ENCODE measurements at places on chromosomes 13 and 19.

- DNase-seq = no peak
Observed at GRCh38 chr13:51739027-51739764, 64.8 kb downstream of the DHRS12 start.

- no peak for DNase-seq
Observed at GRCh38 chr19:44111910-44112463, 1.2 kb upstream of the ZNF225 start.

GRCh38 chr13:61142506-61142905, 273.1 kb downstream of the PCDH20 start:
- DNase-seq = no peak

GRCh38 chr19:45355910-45356309, 14.5 kb downstream of the ERCC2 start:
- DNase-seq = no peak

- DNase-seq = no peak
Observed at GRCh38 chr13:53782488-53782961, 753.9 kb downstream of the OLFM4 start.

GRCh38 chr13:80814541-80814940, 473.6 kb upstream of the SPRY2 start:
- DNase-seq = no peak

- DNase-seq = no peak
Observed at GRCh38 chr13:113995051-113995601, 21.2 kb upstream of the C13orf46 start.

- no peak for DNase-seq
Observed at GRCh38 chr13:109088624-109088917, 459.2 kb downstream of the MYO16 start.

GRCh38 chr13:26847281-26847680, 86.7 kb upstream of the GPR12 start:
- DNase-seq = no peak

DNA sequence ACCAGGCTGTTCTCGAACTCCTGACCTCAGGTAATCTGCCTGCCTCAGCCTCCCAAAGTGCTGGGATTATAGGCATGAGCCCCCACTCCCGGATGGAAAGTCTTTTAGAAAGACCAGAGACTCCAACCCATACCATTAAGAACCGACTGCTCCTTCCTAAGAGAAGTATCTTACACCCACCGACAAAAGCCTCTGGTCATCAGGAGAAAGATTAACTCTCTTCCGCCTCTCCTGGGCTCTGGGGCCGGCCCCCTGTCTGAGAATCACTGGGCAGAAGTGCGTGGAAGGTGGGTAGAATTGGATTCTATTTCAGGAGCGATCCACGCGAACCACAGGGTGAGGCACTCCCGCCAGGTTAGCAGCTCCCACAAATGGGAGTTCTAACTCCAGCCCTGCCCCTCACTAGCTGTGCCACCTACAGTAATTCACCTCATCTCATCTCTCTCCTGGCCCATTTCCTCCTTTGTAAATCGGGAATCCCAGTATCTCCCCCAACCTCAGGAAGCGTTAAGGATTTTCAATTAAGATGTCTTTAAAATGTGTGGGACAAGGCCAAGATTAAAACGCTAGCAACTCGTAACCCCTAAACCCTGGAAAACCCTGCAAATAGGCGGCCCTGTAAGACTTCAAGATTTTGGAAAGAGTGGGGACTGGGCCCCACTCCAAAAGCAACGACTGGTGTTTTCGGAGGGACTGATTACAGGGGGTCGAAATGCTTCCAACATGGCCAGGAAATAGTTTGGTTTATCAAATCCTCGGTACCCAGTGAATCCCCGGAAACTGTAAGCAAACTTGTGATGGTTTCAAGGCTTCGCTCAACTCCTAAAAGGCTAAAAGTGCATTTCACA, 1.3 kb downstream of the HNRNPL start:
- no peak for DNase-seq

DNA sequence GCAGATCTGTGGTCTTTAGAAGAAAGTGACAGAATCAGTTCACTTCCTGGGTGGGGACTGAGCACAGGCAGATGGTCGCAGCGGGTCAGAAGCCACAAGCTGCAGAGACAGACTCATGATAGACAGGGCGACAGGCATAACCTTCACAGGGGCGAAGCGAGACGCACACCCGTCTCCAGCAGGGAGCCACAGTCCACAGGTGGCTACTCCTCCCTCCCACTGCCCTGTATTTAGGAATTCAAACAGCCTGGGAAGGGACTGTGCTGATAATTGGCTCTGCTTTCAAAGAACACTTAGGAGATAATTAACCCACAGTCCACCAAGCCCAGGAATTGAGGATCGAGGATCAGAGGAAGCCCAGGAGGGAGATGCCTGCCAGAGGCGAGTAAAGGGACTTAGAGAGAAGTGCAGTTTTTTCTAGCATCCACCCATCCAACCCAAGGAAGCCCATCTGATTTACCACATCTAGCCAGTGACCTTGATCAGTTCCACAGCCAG, 23.2 kb downstream of the RFX2 start:
- DNase-seq = no peak

GRCh38 chr13:24218338-24218737, 57.8 kb downstream of the SPATA13 start:
- no peak for DNase-seq

DNA sequence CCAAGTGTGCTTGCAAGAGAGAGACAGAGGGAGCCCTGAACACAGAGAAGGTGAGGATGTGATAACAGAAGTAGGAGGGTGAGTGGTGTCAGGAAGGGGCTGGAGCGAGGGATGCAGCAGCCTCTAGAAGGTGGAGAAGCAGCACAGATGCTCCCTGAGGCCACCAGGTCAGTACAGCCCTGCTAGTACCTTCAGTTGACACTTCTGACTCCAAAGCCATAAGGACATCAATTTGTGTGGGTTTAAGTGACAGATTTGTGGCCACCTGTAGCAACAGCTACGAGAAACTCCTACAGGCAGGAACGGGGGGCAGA, 6.9 kb downstream of the ERICH4 start:
- no peak for DNase-seq

- no peak for DNase-seq
Observed at GRCh38 chr13:91358387-91358782, 10.9 kb downstream of the MIR17HG start.

GRCh38 chr13:35699825-35700510, 223.5 kb upstream of the MAB21L1 start:
- DNase-seq = no peak

DNA sequence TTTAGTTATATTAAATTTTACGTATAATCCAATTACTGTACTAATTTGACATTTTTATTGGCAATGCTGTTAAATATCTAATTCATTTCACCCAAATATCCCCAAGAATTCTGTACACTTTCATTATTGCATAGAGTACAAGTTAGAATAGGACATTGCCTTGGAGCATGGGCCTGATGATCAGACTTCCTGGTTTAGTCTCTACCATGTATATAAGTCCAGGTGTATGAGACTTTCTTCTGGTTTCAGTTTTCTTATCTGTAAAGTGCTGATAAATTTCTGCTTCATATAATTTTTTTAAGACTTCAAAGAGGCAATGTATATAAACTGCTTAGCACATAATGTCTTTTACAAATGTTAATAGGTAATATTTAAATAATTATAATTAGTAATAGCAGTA, 179.4 kb downstream of the KLF12 start:
- no peak for DNase-seq

- no peak for DNase-seq
Observed at GRCh38 chr13:80873589-80873988, 532.7 kb upstream of the SPRY2 start.

DNA sequence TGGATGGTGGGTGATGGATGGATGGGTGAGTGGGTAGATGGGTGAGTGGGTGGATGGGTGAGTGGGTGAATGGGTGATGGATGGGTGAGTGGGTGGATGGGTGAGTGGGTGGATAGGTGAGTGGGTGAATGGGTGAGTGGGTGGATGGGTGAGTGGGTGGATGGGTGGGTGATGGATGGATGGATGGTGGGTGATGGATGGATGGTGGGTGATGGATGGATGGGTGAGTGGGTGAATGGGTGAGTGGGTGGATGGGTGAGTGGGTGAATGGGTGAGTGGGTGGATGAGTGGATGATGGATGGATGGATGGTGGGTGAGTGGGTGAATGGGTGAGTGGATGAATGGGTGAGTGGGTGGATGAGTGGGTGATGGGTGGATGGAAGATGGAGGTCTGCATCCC, 2.8 kb downstream of the SMIM24 start:
- no peak for DNase-seq

DNA sequence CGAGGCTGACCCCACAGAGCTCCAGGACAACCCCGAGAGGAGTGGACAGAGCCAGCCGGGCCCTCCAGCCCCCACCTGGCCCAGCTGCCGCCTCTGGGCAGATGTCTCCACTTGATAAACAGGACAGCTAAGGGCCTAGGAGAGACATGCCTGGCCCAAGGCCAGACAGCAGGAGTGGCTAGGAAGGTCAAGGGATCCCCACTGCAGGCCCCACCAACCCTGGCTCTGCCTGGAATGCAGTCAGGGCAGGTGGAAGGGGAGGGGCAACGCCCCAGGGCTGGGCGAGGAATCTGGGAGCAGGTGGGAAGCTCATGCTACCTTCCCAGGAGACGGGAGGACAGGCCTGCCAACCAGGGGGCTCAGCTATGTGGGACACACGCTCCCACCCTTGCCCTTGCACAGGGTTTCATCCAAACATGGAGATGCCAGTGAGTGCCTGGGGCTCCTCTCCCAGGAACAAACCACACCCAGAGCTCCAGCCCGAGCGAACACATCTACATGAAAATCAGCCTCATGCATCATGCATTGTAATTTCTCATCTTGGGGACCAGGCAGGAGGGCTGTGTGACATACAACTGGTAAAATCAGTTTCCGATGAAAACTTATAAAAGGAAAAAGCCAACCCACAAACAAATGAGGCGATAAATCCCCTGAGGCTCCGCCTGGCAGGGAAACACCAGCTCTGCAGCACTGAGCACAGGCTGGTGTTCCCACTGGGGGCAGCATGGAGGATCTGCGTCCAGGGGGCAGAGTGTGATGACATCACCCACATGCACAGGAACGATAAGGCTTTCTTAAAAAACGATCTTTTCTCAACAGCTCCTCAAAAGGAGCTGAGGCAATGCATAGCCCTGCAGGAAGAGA, 25.0 kb downstream of the SH3GL1 start:
- no peak for DNase-seq

DNA sequence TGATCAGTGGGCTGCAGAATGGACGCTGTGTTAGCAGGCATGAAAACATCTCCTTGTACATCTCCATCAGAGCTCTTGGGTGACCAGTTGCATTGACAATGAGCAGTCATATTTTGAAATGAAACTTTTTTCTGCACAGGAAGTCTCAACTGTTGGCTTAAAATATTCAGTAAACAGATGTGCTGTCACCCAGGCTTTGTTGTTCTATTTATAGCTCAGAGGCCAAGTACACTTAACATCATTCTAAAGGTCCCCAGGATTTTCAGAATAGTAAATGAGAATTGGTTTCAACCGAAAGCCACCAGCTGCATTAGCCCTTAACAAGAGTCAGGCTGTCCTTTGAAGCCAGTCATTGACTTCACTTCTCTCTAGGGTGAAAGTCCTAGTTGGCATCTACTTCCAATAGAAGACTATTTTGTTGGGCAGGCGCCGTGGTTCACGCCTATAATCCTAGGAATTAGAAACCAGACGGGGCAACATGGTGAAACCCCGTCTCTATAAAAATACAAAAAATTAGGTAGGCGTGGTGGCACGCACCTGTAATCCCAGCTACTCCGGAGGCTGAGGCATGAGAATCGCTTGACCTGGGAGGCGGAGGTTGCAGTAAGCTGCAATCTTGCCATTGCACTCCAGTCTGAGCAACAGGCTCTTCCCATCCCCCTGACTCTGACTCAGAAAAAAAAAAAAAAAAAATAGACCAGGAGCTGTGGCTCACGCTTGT, 7.9 kb upstream of the PDE4A start:
- DNase-seq = no peak

- DNase-seq = no peak
Observed at GRCh38 chr13:25881136-25881926, 170.5 kb downstream of the SHISA2 start.

DNA sequence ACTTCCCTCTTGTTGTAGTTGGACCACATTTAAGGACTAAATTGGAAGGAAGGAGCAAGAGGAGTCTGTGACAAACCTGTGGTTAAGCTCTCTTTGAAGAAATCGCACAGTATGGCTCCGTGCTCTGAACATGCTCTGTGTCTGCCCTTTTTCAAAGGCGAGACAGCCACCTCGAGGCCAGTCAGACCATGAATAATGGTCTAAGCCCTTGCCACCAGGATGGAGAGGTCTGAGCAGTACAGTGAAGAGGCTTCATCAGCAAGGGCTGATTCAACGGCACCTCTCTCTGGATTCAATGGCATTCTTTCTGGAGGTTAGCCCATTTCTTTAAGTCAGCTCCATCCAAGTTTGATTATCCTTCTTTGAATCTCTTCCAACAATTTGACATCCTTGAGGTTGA, 30.9 kb downstream of the FAM216B start:
- no peak for DNase-seq

GRCh38 chr19:16087940-16088339, 11.6 kb downstream of the TPM4 start:
- DNase-seq = no peak

DNA sequence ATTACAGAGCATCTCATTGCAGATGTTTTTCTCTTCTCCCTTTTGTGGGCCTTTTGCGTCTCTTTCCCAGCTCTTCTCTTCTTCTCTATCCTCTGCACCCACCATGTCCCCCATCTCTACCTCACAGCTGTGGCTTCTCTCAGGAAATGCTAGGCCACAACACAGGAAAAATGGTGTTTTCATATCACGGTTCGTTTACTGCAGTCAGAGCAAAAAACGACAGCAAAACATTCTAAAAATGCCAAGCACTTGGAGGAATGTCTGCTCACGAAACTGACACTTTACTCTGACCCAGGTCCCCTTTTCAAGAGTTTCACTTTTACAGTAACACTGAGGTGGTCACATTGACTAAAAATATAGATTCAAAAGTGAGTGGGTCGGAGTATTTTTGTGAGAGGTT, 152.2 kb downstream of the DCT start:
- no peak for DNase-seq

DNA sequence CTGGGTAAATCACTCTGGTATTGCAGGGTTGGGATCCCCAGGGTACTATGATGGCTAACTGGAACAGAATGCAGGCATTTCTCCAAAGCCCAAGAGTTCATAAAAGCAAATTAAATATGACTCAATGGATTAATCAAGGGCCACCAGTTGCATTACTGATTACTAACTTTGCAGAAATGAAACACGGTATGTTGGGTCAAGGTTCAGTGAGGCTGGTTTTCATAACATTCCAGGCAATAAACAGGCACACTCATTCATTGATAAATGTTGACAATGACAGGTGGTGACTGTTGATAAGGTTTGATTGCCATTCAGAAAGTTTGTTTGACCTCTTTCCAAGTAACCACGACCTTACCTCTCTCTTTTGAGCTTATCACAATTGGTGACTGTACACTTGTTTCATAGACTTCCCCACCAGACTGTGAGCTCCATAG, 506 bp upstream of the AP1M1 start:
- DNase-seq = no peak
